ENCODE measurements at places on chromosomes 4 and X.
A peak's percentile ranks its signal among the peaks of the same experiment; 100 is the strongest.

DNA sequence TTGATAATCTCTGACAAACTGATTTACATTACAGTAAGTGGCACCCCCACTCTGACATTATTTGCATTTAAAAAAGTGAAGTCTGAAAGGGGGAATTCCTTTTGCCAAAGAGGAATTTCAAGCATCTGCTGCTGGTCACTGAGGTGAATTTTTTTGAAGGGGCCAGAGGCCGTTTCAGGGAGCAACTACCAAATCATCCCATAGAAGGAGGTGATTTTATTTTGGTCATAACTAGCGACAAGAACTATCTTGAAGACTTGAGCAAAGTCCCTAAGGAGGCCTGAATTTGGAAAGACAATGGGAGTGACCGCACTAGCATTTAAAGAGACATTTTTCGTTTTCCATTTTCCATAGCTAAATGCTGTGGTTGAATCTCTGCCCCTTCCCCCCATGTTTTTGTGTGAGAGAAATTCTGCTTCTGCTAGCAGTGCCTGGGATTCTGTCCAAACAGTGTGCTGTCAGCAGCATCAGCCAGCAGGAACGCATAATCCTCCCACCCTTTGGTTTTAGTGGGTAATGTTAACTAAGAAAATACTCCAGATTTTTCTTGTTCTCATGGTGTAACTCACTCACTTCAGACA, 110.1 kb upstream of the MED14 start:
- DNase-seq: no peak

- no peak for DNase-seq
These were observed 158.4 kb upstream of the SLC7A11 start for GRCh38 chr4:138400543-138400942.

DNA sequence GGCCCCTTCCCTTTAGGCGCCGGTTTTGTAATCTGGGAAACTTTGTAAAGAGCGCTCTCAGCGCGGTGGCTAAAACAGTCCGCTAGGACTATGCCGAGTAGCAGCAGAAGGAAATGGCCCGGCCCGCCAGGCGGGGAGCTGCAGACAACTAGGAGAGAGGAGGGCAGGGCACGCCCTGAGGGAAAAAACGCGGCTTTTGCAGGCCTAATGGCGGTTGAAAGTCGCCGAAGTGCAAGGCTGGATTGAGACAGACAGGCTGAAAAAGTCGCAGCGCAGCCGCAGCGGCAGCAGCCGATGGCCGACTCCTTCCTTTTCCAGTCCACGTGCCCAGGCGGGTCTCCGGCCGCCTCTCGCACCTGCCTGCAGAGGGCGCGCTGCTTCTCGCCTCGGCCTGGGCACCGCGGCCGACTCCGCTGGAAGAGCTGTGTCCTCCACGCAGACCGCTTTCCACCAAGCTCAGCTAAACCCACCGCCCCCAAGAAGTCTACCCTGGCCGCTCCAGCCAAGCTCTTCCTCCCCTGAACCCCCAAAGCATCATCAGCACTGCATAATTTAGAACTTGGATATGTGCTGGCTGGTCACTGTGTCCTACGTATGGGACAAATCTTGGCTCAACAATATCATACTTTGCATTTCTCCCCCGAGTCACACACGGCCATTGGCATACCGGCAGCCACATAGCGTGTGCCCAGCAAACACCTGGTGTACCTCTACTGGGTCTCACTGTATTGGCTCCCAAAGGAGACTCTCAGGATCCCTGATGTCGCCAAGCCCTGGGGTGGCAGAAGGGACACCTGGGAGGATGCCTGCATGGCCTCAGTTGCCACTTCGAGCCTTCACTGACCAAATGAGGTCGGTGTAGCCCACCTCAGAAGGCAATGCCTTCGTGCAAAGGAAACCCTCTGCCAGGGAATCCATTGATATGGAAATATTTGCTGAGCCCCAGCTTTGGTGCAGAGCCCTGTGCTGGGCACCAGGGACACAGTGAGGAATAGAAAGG, 14.5 kb downstream of the SLC25A5 start:
- DNase-seq: peak; percentile 70

DNA sequence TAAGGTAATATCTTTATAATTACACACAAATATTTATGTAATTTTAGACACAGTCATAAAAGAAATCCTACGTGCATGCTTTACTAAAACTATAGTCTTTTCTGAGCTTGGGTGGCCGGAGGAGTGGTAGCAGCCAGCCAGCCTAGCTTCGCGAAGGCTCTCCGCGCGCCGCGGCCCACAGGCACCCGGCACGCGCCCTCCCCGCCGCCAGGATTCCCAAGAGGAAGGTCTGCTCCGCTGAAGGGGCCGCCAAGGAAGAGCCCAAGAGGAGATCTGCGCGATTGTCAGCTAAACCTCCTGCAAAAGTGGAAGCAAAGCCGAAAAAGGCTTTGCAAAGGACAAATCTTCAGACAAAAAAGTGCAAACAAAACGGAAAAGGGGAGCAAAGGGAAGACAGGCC, 8.7 kb upstream of the PJA1 start:
- no peak for DNase-seq

GRCh38 chr4:19304028-19304427, 947.7 kb upstream of the SLIT2 start:
- no peak for DNase-seq

Measured in hematopoietic multipotent progenitor cell treated with erythropoietin and hydrocortisone succinate and interleukin-3 and kit ligand, for 8 days (in vitro differentiated cells).